ENCODE measurements at places on chromosomes 4 and X.

GRCh38 chr4:140363051-140363450 is 10.4 kb upstream of the SCOC start:
- no peak for DNase-seq

GRCh38 chr4:126445596-126445995 is 1130.8 kb downstream of the FAT4 start:
- no peak for DNase-seq

GRCh38 chr4:122542411-122543236 is 78.2 kb downstream of the IL21 start:
- DNase-seq = no peak

- DNase-seq = no peak
Observed at GRCh38 chr4:122163301-122163700, 11.2 kb downstream of the BLTP1 start.

GRCh38 chr4:152398060-152398459 is 137.8 kb downstream of the FBXW7 start:
- no peak for DNase-seq

Measured in activated CD4-positive, alpha-beta T cell treated with anti-CD3 and anti-CD28 coated beads, Interleukin-2, amount 50 U/mL, for 24 hours (primary cell).